Foreskin melanocyte (primary cell): ENCODE measurements at places on chromosomes 6 and 20.

DNA sequence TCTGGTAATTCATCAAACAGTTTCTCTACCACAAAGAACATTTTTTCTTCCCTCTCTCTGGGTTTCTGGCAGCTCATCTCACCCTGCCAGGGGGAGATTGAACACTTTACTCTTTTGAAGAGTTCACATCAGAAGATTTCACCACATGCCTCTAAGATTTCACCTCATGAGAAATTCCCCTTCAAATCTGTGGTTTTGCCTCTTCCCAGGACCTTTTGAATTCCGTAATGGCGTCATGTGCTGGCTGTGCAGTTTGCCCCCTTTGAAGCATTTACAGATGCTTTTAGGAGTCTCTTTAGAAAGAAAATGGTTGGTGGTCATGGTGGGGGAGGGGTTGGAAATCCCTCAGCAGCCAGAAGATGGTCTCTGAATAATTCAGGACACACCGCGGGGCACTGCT is 486.1 kb downstream of the QKI start:
- no peak for DNase-seq

- DNase-seq: no peak
Measured at GRCh38 chr6:121426686-121427085, 8.8 kb upstream of the GJA1 start.

DNA sequence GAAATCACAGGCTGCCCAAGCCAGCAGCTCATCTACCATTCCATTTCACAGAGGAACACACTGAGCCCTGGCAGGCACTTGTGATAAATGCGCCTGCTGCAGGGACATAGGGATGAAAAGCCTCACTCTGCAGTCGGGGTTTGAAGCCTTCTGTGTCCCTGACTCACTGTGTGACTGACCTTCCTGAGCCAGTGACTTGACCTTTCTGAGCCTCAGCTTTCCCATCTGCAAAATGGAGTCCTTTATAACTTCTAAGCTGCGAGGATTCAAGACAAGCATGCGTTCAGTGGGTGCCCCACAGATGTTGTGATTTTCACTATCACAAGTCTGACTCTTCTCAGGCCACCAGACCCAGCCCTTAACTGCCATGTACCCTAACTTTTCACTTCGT is 5.5 kb downstream of the TGM2 start:
- DNase-seq: no peak

- no peak for DNase-seq
Measured at GRCh38 chr6:16437984-16438383, 199.6 kb downstream of the GMPR start.

DNA sequence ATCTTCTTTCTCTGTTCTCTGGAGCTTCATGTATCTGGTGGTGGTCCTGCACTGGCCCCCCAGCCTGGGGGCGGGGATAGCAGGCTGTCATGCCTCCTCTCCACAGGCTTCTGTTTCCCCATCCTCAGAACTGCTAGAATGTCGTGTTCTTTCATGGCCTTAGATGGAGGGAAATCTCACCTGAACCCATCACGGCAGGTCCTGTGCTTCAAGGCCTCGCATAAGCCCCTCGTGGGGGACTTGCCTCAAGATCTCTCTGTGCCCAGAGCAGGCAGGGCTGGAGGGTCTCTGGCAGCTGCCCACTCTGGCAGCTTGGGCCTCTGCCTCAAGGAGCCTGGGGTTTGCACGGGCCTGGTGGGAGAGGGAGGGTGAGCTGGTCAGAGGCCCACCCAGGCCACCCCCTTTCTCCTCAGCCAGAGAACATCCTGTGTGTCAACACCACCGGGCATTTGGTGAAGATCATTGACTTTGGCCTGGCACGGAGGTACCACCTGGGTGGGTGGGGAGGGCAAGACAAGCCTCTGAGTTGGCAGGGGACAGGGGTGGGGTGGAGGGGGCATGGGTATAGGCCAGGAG is 11.3 kb downstream of the MYLK2 start:
- no peak for DNase-seq
